ENCODE measurements at places on chromosomes 7 and 10.

DNA sequence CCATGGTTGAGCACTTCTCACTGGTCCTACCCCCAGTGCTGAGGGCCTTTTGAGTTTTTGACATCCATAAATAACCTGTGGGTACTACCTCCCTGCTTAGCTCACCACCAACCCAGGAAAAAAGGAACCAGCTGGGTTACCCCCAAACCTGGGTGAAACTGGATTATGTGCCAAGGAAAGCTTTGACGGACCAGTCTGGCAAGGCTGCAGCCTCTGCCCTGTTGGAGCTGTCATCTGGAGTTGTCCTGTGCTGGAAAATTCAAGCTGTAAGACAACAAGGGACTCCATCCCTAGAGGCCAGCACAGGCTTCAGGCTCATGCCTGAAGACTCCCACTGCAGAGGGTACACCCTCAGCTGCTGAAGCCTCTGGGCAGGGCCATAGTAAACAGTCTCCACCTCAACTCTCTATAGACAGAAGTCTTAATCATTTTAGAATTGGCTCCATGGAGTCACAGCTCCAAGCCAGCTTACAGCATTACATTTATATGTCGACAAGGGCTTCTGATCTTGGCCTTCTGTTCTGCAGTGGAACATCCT lies 115.5 kb upstream of the AFAP1L2 start:
- H3K27me3 ChIP-seq: no peaks in the 10 kb centered on the region
- H3K4me1 ChIP-seq: peaks cover 40% of the 10 kb centered on the region

GRCh38 chr10:129184196-129184595 lies 282.8 kb upstream of the MGMT start:
- H3K27ac ChIP-seq: no peak overlapping the region
- no peak for DNase-seq
- no peaks in the 10 kb centered on the region for H3K4me1 ChIP-seq

GRCh38 chr10:23694446-23694920 lies 255.6 kb downstream of the OTUD1 start:
- peak overlapping the region; percentile 76 for H3K4me3 ChIP-seq
- H3K36me3 ChIP-seq: no peaks in the 10 kb centered on the region
- peaks cover 92% of the 10 kb centered on the region for H3K27me3 ChIP-seq
- DNase-seq: peak; percentile 74

- H3K4me3 ChIP-seq: peak overlapping the region; percentile 36
- DNase-seq: peak; percentile 96
- H3K27ac ChIP-seq: no peak overlapping the region
These were observed 148.1 kb downstream of the SLIT1 start for GRCh38 chr10:97037365-97038361.

DNA sequence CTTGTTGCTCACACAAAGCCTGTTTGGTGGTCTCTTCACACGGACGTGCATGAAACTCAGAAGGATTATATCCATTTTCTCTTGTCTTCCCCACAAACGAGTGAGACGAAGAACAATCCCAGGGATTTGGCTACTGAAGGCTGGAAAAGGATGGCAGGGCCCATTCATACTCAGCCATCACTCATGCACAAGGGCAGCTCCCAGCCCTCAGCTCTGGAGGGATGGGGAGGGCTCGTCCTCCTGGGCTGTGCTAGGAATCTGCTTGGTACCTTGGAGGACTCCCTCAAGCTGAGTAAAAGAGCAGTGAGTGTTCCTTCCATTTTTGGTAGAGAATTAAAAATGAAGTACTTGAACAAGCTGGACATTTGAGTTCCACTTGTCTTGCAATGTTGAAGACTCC lies 33.2 kb upstream of the RAB18 start:
- H3K36me3 ChIP-seq: no peaks in the 10 kb centered on the region
- no peak overlapping the region for H3K4me3 ChIP-seq
- no peak overlapping the region for H3K27ac ChIP-seq
- DNase-seq: peak; percentile 43
- H3K27me3 ChIP-seq: no peaks in the 10 kb centered on the region

Measured in GM23338 (cell line).